ENCODE measurements at places on chromosomes 2 and 18. TPM values are rescaled to one million over a fixed set of nuclear protein-coding genes. Genes with fewer than 3 reads are reported as not detected.

PREB gene
- total RNA-seq, result 34.4 TPM

HOXD8 gene
- 20.9 TPM for total RNA-seq

CCDC141 gene
- total RNA-seq, result 1.5 TPM

DNA sequence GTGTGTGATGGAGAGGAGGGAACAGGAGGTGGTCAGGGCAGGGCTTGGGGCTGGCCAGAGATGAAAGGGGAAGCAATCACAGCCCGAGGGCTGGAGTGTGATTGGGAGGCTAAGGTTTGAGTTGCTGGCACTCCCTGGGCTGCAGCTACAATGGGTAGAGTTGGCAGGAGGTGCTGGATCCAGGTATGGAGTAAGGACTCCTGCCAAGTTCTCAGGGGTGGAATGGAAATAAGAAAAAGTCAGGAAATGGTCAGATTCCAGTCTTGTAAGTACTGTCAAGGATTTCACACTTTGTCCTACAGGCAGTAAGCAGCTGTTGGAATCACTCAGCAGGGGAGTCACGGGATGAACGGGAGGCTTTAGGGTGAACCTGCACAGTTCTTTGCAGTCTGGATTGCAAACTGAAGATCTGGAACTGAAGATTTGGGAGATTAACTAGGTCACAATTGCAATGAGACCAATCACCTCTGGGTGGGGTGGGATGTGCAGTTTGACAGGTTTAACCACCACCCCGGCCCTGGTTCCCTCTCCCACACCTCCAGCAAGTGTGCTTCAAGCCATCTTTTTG, 10.9 kb upstream of the INPP5D start:
- no peak for DNase-seq

ANTXR1 gene
- under 0.01 TPM for total RNA-seq

DNA sequence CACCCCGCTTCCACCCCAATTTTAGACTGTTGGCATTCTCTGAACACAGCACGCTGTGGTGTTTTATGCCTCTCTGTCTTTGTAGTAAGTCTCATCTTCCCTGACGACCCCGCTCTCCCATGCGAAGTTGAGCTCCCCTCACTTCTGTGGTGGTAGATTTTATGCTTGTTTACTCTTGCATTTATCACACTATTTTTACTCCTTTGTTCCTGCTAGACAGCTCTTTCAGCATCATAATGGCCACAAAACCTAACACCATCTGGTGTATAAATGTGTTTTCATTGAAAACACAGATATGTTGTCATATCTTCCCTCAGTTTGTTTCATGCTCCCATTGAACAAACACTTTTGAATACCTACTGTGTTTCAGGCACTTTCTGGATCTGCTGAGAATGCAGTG, 57.1 kb downstream of the PKP4 start:
- no peak for DNase-seq

ANKRD44 gene
- total RNA-seq, result 3.6 TPM

PPP4R1 gene
- total RNA-seq, result 99.0 TPM

GRCh38 chr2:134865067-134865787, 26.8 kb downstream of the ACMSD start:
- DNase-seq, result no peak

Data from dermis microvascular lymphatic vessel endothelial cell (primary cell).